ENCODE measurements at places on chromosomes 5 and 9.

DNA sequence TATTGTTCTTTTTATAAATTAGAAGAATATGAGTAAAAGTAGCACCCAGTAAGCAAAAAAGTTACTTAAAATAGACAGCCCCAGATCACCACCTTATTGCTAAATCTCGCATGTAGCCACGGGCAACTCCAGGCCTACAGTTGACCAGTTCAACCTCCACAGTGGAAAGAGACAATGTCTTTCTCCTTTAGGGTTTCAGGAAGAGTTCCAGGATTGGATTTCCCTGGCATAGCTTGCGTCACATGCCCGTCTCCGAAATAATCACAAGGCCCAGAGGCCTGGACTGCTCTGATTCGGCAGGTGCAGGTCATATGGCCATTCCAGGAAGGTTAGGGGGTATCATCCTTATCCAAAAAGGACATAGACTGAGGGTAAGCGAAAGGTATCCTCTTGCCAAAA lies 9.9 kb upstream of the PFDN1 start:
- no peak for DNase-seq

GRCh38 chr9:105832096-105832710 lies 137.9 kb downstream of the TMEM38B start:
- no peak for DNase-seq

GRCh38 chr5:122141751-122142150 lies 12.4 kb downstream of the ZNF474 start:
- no peak for DNase-seq

DNA sequence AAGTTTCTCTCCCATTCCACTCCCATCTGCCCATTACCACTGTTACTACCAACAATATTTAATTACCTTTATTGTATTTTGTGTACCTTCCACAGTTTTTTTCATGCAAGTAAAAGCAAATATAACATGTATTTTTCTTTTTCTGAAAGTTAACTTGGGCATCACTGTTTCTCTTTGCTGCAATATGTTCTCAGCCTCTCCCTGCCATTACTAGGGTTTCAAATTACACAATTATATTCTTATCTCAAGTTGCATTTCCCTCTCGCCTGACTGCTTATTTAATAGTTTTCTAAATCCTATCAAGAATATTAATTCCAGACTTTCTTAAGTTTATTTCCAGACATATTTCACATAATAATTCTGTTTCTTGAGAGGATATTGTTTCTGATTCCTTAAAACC lies 46.9 kb upstream of the GAS1 start:
- no peak for DNase-seq

DNA sequence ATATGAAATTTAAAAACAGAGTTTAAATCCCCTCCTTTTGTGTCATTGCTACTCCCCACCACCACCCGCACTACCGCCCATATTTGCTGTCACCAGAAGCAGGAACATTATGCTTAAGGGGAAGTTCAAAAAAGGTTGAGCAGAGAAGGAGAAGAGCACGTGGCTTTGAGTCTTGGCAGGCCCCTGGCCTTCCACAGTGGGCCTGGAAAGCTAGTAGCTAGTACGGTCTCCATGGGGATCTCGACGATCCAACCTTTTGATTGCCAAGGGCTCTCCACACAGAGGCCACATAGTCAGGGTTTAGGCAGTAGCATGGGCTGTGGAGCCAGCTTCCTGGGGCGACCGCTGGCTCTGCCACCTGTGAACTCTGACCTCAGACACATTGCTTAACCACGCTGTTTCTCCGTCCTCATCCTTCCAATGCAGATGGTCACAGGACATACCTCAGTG lies 90.1 kb downstream of the GOLPH3 start:
- no peak for DNase-seq

- DNase-seq = no peak
Measured at GRCh38 chr5:127063257-127063913, 9.9 kb downstream of the C5orf63 start.

DNA sequence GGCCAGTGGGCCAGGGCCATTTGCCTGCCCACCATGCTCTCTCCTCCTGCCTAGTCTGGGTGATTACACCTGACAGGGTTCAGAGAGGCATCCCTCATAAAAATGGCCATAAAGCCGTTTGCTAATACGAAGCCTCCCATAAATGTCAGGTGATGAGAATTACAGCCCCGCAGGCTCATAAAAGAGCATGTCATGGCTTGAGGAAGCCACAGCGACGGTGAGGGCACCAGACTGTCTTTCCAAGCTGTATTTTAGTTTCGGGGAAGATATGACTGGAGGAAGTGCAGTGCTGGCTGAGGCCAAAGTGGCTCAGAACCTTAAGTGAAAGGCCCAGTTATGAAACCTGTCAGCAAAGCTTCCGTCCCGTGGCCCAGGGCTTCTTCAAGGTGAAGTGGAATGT lies 18.5 kb upstream of the TCERG1 start:
- no peak for DNase-seq

DNA sequence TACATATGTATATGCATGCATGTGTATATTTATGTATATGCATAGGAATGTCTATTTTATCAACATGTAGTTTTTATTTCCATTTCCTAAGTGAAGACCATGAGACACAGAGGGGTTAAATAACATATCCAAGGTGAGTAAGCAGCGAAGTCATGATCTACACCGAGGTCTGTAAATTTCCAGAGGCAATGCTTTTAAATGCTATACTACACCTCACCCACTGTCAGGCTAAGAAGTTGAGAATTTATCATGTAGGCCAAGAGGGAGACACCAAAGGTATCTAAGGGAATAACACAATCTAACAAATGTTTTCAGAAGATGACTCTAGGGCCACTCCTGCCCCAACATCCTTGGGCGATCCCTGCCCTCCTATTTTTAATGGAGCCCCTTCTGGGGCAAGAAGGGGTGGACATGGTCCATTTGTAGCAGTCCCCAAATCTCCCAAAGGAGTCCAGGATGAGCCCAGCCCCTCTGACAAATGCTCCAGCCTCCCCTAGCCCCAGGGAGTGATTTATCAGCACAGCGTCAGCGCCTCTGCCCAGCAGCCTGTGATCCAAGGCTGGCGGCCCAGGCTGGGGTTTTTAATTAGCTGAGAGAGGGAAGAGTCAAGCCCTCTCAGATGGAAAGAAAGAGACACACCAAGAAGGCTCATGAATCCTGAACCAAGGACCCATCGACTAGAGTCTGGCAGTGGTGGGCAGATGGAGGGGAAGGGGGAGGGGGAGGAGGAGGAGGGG lies 339.9 kb downstream of the ASTN2 start:
- DNase-seq = no peak

DNA sequence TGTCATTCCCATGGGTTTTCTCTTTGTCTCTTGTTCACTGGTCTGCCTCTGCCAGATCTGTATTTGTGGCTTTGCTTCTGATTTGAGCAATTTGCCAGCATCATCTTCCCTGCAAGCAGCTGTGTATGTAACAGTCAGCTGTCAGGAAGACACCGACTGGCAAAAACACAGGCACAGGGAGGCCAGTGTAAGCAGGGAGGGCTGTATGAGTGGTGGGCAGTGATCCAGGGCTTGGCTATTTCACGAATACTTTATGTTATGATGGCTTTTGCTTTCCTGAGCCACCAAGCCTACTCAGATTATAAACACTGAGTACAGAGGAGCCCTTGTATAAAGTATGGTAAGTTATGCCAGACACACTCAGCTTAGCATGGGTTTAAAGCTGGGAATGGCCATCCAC lies 11.6 kb downstream of the BNIP1 start:
- no peak for DNase-seq

DNA sequence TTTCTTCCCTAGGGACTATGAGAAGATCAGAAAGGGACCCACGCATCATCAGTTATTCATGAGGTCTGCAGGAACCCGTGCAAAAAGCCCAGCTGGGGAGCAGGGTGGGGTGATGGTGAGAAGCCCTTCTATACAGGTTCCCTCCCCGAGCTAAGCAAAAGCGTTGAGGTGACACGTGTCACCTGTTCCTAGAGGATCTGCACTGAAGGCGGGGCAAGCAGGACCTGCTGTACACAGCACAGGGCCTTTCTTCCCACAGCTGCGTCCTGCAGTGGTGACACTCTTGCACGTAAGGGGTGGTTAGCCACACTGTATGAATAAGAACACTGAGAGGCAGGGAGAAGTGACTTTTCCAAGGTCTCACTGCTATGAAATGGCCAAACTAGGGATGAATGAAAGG lies 37.2 kb upstream of the SH3PXD2B start:
- DNase-seq = no peak

DNA sequence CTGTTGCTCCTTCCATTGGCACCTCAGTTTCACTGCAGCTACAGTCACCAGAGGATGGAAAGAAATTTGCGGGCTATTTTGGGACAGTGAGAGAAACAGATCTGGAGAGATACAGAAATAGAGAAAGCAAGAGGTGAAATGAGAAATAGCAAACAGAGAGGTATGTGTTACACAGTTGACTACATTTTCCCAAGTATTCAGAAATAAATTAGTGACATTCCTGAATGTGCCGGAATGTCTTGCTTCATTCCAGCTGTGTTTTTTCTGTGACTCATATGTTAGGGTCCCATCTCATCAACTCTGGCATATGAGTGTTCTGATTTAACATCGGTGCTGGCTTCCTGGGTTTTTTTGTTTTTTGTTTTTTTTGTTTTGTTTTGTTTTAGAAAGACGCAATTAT lies 63.8 kb upstream of the ZNF462 start:
- no peak for DNase-seq

- DNase-seq = no peak
Measured at GRCh38 chr5:14678773-14679334, 14.3 kb downstream of the OTULIN start.

GRCh38 chr5:138465261-138466124 lies at the start of gene EGR1:
Gene EGR1 (plus strand): TSS chr5:138465479. CDS start chr5:138465762, 283 bp downstream.
- peak; percentile 92 for DNase-seq

GRCh38 chr5:125401724-125402622 lies 655.5 kb upstream of the ZNF608 start:
- DNase-seq = no peak

DNA sequence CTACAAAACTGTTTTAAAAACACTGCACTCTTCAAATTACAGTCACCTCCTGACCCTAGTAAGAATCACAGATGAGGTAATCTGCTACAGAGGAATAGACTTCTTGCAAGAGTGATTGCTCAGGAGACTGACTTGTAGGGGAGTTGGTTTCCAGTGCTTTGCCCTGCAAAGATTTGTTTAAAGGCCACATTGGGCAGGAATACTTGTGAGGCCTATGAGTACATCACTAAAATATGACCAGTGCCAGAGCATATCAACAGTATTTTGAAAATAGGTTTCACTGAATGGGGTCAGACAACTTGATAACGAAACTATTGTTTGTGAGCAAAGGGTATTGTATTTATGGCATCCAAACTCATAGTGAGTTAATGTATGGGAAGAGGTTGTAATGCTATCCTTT lies 21.5 kb upstream of the CTNND2 start:
- no peak for DNase-seq

DNA sequence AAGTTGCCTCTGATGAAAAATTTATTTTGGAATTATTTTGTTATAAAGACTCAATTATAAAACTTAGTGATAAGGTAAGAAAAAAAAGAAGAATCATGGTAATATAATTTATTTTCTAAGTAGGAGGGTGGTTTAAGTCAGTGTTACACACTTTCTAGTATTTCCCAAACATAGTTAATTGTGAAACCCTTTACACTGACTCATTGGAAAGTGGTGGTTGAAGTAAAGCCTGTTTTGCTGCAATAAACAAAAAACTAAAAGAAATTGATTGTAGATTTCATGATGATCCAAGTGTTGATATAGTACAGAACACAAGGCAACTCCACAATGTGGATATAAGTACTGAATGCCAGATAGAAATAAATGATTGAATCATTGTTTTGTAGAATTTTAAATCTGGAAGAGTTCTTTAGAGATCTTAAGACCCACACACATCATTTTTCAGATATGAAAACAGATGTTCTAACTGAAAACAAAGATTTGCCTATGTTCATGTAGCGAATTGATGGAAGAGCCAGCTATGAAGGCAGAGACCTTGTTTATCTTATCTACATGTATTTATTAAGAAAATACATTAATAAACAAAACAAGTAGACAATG lies 539.8 kb downstream of the PRELID2 start:
- DNase-seq = no peak

- no peak for DNase-seq
Measured at GRCh38 chr5:916441-917293, 24.0 kb downstream of the TRIP13 start.

DNA sequence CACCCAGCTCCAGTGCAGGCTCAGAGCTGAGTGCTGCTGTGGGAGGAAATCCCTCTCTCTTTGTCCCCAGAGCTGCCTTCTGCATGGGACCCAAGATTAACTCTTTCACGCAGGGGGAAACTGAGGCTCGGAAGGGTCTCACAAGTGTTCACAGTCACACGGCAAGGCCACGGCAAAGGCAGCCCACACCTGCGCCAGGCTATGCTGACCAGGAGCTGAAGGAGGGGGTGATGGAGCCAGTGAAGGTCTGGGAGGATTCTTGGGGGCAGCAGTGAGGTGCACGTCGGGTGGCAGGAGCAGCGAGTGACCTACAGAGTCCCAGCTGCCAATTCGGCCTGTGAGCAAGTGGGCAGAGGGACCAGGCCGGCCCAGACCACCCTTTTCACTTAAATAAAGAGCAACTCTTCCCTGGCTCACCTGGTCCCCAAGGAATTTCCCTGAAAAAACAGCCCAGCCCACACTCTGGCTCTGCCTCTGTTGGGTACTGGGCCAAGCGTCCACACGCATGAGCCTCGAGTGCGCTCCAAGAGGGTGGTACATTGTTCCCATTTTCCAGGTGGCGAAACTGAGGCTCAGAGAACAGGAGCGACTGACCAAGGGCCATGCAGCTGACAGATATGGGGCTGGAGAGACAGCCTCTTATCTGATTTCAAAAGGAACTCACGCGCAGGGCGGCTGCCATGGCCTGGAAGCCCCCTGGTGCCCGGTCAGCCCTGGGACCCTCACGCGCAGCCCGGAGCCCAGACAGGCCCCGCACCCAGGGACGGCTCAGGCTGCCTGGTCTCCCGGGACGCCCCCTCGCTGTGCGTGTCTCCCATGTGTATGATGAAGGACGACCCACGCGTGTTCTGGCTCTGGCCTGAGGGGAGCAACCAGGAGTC lies 28.2 kb downstream of the SARDH start:
- no peak for DNase-seq

DNA sequence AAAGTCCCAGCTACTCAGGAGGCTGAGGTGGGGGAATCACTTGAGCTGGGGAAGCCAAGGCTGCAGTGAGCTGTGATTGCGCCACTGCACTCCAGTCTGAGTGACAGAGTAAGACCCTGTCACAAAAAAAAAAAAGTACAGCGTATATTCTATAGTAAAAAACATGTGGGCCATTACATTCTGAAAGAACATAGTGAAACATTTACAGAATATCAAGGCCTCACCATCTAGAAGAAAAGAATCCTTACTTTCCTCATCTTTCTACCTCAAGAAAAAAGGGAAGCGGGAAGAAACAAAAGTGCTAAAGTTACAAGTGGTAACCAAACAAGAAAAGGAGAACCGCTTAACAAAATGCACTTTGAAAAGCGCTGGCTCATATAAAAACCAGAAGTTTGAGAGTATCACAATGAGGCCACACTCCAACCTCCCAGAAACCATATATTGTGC lies 5.7 kb upstream of the SYK start:
- no peak for DNase-seq

DNA sequence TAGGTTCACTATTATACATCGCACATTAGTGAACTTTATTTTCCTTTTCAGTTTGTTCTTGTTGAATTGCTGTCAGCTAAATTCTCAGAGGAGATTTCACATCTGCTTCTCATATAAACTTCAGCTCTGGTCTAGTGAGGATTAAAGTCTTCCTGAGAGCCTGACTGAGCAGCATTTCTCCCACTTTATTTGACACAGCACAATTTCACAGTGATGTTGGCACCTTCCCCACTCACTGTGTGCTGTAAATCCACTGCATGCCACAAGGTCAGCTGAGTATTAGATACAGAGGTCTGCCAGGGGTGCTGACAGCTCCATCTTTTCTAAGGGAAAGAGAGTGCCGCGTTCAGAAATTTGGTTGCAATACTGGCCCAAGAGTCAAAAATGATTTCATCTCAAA lies 567.4 kb downstream of the PRR16 start:
- peak; percentile 10 for DNase-seq

- no peak for DNase-seq
Measured at GRCh38 chr5:145441228-145441627, 393.9 kb downstream of the PRELID2 start.

Measured in heart right ventricle (tissue), 16 donors.